NCI-H524 (cell line): ENCODE measurements at places on chromosomes 6 and 20.

- DNase-seq = no peak
Observed at GRCh38 chr20:48102076-48102787, 317.0 kb upstream of the SULF2 start.

DNA sequence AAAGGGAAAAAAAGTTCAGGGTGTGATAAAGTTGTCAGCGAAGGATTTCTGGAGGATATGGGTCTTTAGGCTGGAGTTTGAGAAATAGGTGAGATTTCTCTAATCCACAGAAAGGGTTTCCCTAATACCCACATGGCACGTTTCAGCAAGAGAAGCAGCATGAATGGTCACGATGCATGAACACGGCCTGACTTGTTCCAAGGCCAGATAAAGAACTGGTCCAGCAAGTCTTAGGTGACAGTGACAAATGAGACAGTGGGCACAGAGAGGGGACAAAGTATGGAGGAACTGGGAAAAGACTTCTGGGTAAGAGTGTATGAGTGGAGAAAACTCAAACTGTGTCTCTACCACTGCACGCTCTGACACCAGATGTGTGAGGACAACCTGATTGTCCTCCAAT, 262.0 kb upstream of the FOXQ1 start:
- no peak for DNase-seq

GRCh38 chr20:10643560-10643873, 30.3 kb downstream of the JAG1 start:
- DNase-seq = no peak

DNA sequence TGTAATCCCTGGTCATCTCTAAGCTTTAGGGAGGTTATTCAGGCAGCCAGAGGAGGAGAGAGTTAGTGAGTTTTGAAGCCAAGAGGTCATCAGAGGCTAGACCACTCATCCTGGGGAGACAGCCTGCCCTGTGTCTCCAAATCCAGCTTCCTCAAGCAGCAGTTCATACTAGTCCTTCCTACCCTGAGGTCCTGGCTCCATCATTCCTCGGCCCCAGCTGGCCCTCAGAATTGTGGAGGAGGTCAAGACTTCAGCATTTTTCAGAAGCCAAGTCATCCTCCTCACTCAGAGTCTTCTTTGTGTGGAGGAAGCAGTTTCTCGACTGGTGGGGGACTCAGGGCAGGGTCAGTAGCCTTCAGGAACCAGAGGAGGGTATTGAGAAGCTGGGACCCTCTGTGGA, 12.4 kb upstream of the KIAA1755 start:
- no peak for DNase-seq

- no peak for DNase-seq
Observed at GRCh38 chr6:47502920-47503319, 25.3 kb downstream of the CD2AP start.

GRCh38 chr6:33189625-33190448, 2.4 kb downstream of the COL11A2 start:
- no peak for DNase-seq

DNA sequence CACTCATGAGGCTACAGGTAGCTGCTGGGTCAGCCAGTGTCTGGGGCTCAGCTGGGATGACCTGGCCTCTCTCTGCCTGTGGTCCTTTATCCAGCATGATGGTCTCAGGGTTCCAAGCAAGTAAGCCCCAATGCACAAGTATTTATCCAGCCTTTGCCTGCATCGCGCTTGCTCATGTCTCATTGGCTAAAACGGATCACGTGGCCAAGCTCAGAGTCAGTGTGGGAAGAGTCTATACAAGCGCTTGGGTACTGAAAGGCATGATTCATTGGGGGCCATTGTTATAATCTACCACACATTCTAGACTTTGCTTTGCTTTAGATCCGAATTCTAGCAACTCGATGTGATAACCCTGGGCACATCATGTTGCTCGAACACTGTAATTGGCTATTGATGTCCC, 48.3 kb downstream of the PPP1R16B start:
- no peak for DNase-seq

DNA sequence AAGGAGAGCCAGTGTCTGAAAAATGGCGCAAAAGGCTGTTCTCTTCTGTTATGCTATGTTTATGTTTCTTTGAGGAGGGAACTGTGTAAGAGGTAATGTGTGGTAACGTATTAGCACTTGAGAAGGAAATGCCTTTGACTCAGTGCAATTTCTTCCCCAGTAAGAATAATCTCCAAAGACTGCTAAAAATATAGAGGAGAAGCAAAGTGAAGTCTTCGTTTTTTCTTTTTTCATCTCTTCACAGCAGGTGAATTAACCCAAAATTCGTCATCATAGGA, 47.1 kb upstream of the IFNGR1 start:
- DNase-seq = no peak

DNA sequence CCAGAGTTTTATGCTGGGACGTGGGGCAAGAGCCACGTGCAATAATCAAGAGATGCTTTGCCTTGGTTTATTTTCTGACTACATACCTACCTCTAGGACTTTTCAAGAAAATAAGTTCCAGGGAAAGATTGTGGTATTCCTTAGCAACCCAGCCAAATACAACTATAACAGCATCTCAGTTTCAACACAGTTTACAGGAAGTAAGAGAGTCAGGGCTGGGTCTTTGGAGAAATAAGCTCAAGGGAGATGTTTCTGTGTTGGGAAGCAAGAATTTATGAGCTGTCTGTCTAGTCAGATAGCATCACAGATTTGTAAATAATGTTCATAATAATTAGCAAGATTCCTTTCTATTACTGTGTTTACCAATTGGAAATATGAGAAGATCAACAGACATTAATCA, 35.1 kb downstream of the MAP3K5 start:
- DNase-seq = no peak

DNA sequence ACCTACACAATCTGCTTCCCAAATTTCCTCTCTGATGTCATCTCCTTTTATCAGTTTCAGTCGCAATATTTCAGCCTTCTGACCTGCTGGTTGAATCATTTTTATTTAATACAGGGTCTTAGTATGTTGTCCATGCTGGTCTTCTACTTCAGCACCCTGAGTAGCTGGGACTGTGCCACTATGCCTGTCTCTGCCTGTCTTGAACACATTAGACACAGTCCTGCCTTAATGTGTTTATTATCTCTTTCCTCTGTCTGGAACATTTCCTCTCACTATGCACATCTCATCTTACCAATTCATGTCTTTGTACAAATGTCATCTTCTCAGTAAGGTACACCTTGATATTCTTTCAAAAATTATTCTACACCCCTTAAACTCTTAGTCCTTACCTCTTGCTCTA, 106.5 kb downstream of the THEMIS start:
- DNase-seq = no peak

- peak; percentile 68 for DNase-seq
Observed at GRCh38 chr6:127300411-127300810, 33.7 kb downstream of the RNF146 start.

DNA sequence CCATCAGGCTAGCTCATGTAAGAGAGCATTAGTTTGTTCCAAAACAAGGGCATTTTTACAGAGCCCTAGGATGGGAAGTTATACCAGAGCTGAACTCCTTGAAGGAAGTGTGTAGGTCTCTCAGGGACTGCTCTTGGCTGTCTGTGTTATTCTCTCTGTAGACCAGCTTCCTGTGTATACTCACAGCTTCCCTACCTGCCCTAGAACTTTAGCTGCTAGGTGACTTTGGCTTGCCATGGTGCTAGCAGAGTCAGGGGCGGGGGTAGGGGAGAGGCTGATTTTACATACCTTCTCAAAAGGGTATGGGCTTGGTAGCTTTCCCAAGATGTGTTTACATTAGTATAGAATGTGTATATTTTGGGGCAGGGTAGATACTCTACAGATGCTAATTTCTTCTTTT, 17.4 kb downstream of the MAPRE1 start:
- no peak for DNase-seq

GRCh38 chr20:10898552-10898951, 224.8 kb upstream of the JAG1 start:
- no peak for DNase-seq

GRCh38 chr20:25294459-25295385, 46.8 kb downstream of the PYGB start:
- peak; percentile 77 for DNase-seq

DNA sequence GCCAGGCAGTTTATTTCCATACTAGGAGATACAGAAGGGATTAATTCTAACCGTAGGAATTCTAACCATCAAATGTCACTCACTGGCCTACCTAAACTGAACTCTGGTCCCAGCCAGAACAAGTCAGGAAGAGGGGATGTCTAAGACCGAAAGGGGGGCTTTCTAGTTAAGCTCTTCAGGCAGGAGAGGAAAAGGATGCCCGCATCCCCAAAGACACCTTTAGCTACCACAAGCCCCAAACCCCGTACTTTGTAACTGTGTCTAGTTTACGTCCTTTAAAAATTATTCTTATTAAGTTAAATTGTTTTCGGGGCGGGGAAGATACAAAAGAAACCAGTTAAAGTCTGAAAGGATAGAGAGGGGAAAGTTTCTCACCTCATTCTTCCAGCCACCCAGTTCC, 1.2 kb upstream of the ZNF76 start:
- DNase-seq = no peak

- DNase-seq = no peak
Observed at GRCh38 chr6:52545406-52546119, 31.3 kb downstream of the TRAM2 start.

DNA sequence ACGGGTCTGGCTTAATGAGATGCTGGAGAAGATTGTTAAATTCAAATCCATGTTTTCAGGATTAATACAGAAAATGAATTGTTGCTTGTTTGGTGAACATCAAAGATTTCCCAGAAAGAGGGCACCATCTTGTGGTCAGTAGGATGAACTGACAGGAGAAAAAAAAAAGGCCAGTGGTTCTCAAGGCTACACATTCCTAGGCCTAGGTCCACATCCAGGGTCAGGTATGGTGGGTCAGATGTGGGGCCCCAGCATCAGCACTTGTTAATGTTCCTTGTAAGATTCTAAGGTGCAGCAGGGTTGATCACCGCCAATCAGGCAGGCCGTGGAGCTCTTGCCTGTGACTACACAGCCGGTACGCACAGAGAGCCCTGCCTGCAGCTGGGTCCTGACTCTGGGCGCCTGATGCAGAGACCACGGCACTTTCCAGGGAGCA, 34.0 kb upstream of the FOXO3 start:
- DNase-seq = peak; percentile 36

- DNase-seq = no peak
Observed at GRCh38 chr6:136740050-136740974, 52.0 kb downstream of the MAP3K5 start.
